Activated CD8-positive, alpha-beta T cell treated with anti-CD3 and anti-CD28 coated beads for 36 hours (primary cell): ENCODE measurements at places on chromosomes 3 and 15. TPM values are rescaled to one million over a fixed set of nuclear protein-coding genes. Genes with fewer than 3 reads are reported as not detected.

GRCh38 chr3:5426094-5426883 is 238.8 kb downstream of the EDEM1 start:
- DNase-seq = peak; percentile 83
- H3K27me3 ChIP-seq = peaks cover 6% of the 10 kb centered on the region
- H3K36me3 ChIP-seq = no peaks in the 10 kb centered on the region
- peaks cover 5% of the 10 kb centered on the region for H3K4me1 ChIP-seq

- no peak for DNase-seq
- no peaks in the 10 kb centered on the region for H3K36me3 ChIP-seq
- no peaks in the 10 kb centered on the region for H3K4me1 ChIP-seq
- no peak overlapping the region for H3K27ac ChIP-seq
These were observed 195.1 kb downstream of the SI start for GRCh38 chr3:164883171-164883570.

GRCh38 chr3:35448121-35448520 is 191.2 kb upstream of the ARPP21 start:
- H3K27ac ChIP-seq = no peak overlapping the region
- no peak for DNase-seq
- H3K27me3 ChIP-seq = no peaks in the 10 kb centered on the region

DNA sequence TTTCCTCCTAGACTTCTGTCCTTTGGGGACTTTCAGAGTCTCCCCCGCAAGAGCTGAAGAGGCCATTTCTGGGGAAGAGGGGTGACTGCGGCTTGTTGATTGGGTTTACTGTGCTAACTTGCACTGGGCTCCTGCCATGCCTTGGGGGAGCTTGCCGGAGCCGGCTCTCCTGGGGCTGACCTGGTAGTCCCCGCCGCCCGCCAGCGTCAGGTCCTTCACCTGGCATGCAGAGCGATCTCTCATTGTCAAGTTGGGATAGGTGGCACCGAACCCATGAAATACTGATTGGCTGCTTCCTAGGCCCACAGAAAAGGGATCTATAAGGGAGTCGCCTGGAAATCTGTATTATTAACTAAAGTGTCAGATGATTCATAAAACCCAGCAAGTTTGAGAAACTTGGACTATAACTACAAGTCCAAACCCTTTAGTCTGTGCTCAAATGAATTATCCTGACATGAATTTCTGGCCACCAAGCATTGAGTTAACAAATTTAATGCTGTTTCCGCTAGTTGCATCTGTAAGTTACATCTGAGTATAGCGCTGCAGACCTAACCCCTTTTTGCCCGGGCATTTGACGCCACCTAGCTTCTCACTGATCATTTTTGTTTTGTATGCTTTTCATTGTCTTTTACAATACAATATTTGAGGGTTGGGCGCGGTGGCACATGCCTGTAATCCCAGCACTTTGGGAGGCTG is 607 bp upstream of the IMP3 start:
- peak; percentile 81 for DNase-seq
- H3K4me1 ChIP-seq = peaks cover 23% of the 10 kb centered on the region
- no peaks in the 10 kb centered on the region for H3K27me3 ChIP-seq
- peaks cover 25% of the 10 kb centered on the region for H3K36me3 ChIP-seq

DNA sequence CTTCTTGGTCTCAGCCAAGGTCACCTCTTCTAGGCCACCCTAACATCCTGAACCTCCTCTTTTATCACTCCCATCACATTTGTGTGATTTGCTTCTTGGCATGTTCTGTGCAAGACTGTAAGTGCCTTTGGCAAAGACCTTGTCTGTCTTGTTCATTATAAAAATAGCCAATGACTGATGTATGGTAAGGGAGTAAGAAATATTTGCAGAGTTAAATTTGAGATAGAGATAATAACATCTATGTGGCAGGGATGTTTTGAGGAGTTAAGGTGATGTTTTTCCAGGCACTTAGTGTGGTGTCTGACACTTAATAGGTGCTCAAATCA is 202.3 kb downstream of the CADPS start:
- no peaks in the 10 kb centered on the region for H3K36me3 ChIP-seq
- no peaks in the 10 kb centered on the region for H3K4me1 ChIP-seq
- no peaks in the 10 kb centered on the region for H3K27me3 ChIP-seq
- DNase-seq = no peak
- H3K4me3 ChIP-seq = no peak overlapping the region

DNA sequence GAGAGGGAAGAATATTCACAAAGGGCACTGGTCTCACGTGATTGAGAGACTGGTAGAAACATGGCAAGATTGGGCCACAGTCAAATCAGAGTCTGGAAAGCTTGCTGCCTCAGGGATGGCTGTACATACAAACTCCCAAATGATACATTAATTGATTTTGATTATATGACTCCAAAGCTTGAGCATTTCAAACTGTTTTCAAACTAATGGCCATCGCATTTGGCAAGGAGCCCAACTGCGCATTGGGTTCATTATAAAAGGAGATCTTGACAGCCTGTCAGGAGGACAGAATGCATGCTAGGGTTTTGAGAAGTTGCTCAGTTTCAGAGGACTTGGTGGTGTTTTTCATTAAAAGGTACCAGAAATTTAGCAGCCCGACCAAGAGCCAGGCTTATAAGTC is 117.7 kb downstream of the PTPRG start:
- no peaks in the 10 kb centered on the region for H3K4me1 ChIP-seq
- no peak overlapping the region for H3K4me3 ChIP-seq
- H3K36me3 ChIP-seq = no peaks in the 10 kb centered on the region

DNA sequence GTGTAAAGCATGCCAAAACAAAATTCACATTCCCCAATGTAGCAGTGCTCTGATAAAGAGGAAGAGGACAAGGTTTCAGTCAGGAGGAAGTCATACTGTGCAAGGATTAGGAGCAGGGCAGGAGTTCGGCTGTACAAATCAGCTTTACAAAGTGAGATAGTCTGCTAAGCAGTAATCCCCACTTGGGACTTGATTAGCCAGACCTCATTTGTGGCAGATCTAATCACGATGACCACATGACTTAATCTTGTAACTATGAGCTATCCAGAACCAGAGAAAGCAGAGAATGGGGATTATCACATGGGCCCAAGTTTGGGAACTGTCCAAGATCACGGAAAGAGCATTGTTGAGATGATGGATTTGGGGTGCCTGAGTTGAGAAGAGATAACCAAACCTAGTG is 7.8 kb downstream of the DCBLD2 start:
- DNase-seq = no peak
- no peak overlapping the region for H3K27ac ChIP-seq
- no peak overlapping the region for H3K4me3 ChIP-seq
- no peaks in the 10 kb centered on the region for H3K4me1 ChIP-seq

GRCh38 chr3:181722156-181722555 is 10.4 kb downstream of the SOX2 start:
- H3K4me3 ChIP-seq = no peak overlapping the region
- H3K36me3 ChIP-seq = peaks cover 15% of the 10 kb centered on the region
- H3K27me3 ChIP-seq = peaks cover 97% of the 10 kb centered on the region
- DNase-seq = no peak

GRCh38 chr3:136239094-136239493 is 11.0 kb upstream of the PCCB start:
- H3K27me3 ChIP-seq = no peaks in the 10 kb centered on the region
- no peaks in the 10 kb centered on the region for H3K36me3 ChIP-seq
- no peak overlapping the region for H3K4me3 ChIP-seq
- no peaks in the 10 kb centered on the region for H3K4me1 ChIP-seq
- H3K27ac ChIP-seq = no peak overlapping the region

- H3K36me3 ChIP-seq = no peaks in the 10 kb centered on the region
- H3K27ac ChIP-seq = no peak overlapping the region
- DNase-seq = no peak
These were observed 20.7 kb upstream of the SPESP1 start for GRCh38 chr15:68909601-68910100.

DNA sequence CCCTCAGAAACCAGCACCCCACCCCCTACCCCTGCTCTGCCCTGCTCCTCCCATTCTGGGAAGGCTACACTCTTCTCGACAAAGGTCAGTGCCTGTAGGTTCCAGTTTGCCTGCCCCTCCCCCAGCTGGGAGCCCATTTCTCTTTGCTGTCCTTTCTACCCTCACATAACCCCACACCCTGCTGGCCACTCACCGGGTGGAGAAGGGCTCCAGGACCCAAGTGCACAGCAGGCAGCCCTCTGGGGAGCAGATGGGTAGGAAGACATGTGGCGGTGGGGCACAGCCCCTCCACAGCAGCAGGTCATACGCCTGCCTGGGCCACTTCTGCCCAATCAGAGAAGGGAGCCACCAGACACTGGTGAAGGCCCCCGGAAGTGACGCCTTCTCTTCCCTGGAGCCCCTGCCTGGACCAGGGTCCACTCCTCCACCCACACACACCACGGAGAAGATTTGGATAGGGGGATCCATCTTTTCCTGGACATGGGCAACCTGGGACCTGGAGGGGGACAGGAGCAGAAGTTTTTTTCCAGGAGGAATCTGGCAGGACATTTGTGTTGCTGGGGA is at the start of gene THPO:
TSS of gene THPO (minus strand) at position 326 of the 564 bp plus-strand sequence. CDS start 1,948 bp downstream, outside the sequence.
- DNase-seq = no peak
- H3K27me3 ChIP-seq = peaks cover 43% of the 10 kb centered on the region
- H3K27ac ChIP-seq = no peak within 1 kb of the TSS
- H3K4me1 ChIP-seq = peaks cover 3% of the 10 kb centered on the region
- H3K36me3 ChIP-seq = no peaks in the 10 kb centered on the region

DNA sequence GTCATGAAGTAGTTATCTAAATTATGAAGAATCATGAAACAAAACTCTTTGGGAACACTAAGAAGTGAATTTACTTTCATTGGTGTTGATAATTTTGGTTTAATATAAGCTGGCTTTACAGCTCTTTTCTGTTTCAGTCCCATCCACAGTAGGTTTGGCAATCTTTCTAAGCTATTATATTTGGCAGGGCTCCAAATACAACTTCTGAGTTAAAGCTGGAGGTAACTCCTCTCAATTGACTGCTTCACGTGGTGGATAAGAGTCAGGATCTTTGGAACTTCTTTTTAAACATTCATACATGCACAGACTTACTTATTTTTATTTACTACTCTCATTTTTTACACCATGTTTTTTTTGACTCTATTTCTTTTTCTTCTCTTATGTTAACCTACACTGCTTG is 106.5 kb upstream of the EPHA3 start:
- H3K4me3 ChIP-seq = no peak overlapping the region
- H3K27ac ChIP-seq = no peak overlapping the region
- no peaks in the 10 kb centered on the region for H3K4me1 ChIP-seq
- DNase-seq = no peak
- no peaks in the 10 kb centered on the region for H3K36me3 ChIP-seq

DNA sequence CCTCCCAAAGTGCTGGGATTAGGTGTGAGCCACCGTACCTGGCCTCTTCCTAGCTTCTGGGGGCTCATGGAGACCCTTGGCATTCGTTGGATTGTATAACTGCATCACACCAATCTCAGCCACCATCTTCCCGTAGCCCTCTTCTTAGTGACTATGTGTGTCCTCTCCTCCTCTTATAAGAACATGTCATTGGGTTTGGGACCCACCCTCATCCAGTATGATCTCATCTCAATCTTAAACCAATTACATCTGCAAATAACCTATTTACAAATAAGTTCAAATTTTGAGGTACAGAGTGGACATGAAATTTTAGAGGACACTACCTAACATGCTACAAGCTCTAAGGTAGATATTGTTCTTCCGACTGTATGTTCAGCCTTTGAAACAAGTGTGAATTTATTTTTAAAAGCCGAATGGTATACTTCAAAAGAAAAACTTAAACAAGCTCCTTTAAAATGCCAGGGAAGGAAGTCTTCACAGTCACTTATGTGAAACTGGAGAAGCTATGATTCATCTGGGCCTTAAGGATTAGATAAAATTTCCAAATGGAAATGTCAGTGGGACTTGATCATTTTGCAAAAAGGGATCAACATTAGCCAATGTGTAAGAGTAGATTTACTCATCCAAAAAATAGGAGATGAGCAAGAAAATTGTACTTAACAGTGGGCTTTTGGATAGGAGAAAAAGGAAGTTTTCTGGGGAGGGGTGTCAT is 225.7 kb downstream of the MEX3B start:
- no peaks in the 10 kb centered on the region for H3K4me1 ChIP-seq
- peaks cover 2% of the 10 kb centered on the region for H3K27me3 ChIP-seq
- no peak for DNase-seq

DNA sequence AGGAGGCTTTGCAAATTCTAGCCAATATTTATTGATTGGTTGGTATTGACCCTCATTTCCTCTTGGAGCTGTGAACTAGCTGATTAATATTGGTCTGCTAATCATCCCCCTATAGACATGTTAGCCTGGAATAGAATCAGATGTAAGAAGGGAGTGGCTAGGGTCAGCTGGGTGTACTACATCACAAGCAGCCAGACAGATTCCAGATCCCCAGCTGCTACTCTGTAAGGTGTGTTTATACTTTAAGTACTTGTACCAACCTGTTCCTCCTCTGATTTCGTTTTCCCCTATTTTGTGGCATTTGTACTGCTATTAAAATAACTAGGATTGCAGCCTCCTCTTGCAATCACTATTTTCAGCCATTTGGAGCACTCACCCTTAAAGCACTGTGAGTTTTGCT is 49.9 kb downstream of the PARP15 start:
- H3K4me3 ChIP-seq = no peak overlapping the region
- no peaks in the 10 kb centered on the region for H3K4me1 ChIP-seq
- H3K27ac ChIP-seq = no peak overlapping the region
- peaks cover 11% of the 10 kb centered on the region for H3K36me3 ChIP-seq
- H3K27me3 ChIP-seq = no peaks in the 10 kb centered on the region
- DNase-seq = no peak

DNA sequence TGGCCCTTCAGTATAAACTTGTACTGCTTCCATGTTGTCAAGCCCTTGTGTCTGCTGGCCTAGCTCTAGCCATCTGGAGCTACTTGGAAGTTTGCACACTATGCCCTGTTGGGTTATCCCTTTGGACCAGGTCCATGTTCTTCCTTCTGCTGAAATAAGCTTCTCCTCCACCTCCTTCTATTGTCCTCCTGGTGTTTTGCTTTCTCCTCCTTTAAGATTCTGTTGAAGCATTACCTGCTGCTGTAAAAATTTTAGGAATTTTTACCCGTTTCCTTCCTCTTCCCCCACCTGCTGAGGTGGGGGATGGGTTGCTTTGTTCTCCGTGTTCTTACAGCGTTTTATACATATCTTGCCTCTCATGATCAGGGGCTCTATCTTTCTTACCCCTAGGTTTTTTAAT is 51.7 kb downstream of the SH3GL3 start:
- no peak overlapping the region for H3K4me3 ChIP-seq
- H3K27me3 ChIP-seq = no peaks in the 10 kb centered on the region
- no peaks in the 10 kb centered on the region for H3K36me3 ChIP-seq
- H3K27ac ChIP-seq = no peak overlapping the region
- no peak for DNase-seq

GRCh38 chr3:115154611-115155010 is 7.5 kb upstream of the ZBTB20 start:
- H3K4me3 ChIP-seq = no peak overlapping the region
- H3K27me3 ChIP-seq = no peaks in the 10 kb centered on the region
- H3K36me3 ChIP-seq = peaks cover 4% of the 10 kb centered on the region
- no peaks in the 10 kb centered on the region for H3K4me1 ChIP-seq
- no peak overlapping the region for H3K27ac ChIP-seq
- no peak for DNase-seq

- DNase-seq = peak; percentile 79
- peak overlapping the region; percentile 90 for H3K27ac ChIP-seq
- peak overlapping the region; percentile 40 for H3K4me3 ChIP-seq
- H3K4me1 ChIP-seq = peaks cover 33% of the 10 kb centered on the region
These were observed 3.0 kb upstream of the SHC4 start for GRCh38 chr15:48966595-48967301.

Gene EXD1
- total RNA-seq = not detected

Gene PARP15
- 14.0 TPM for total RNA-seq

Gene OR5K1
- total RNA-seq = not detected

Gene HRH1
- total RNA-seq = 0.59 TPM

Gene RTP3
- not detected for total RNA-seq

Gene ANAPC13
- 27.3 TPM for total RNA-seq

Gene MCTP2
- 18.3 TPM for total RNA-seq

Gene PPM1L
- 2.6 TPM for total RNA-seq

Gene FRMD5
- total RNA-seq = 0.23 TPM

Gene ADAMTS17
- total RNA-seq = 0.60 TPM

Gene C3orf80
- total RNA-seq = 0.09 TPM

Gene SAMD7
- not detected for total RNA-seq

Gene BUB1B
- 82.5 TPM for total RNA-seq

Gene WNT7A
- total RNA-seq = not detected

Gene OIP5
- total RNA-seq = 13.5 TPM

Gene SPTBN5
- 0.11 TPM for total RNA-seq
